Fibroblast of skin of back (primary cell): ENCODE measurements at places on chromosomes 6 and 20.

- no peak for DNase-seq
Observed at GRCh38 chr6:149960488-149960887, 3.3 kb upstream of the ULBP1 start.

DNA sequence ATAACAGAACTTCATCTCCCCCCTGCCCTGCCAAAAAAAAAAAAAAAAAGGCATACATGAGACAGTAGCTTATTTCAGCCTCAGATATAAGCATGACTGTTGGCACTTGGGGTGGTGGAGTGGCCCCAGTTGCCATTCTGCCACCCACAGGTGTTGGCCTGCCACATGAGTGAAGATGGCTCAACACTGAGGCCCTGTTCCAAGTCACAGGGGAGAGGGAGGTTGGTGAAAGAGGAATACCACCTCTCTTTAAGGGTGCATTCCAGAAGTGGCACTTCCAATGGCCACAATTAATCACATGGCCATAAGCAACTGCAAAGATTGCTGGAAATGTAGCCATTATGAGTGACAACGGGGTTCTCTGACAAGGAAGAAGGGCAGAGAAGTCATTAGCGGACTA is 61.9 kb upstream of the JARID2 start:
- DNase-seq, result no peak

- DNase-seq, result no peak
Observed at GRCh38 chr6:4908062-4908461, 95.8 kb downstream of the RPP40 start.

GRCh38 chr20:11035211-11035610 is 361.4 kb upstream of the JAG1 start:
- peak; percentile 37 for DNase-seq

- peak; percentile 91 for DNase-seq
Observed at GRCh38 chr20:13006825-13007224, 1.9 kb upstream of the SPTLC3 start.

GRCh38 chr6:158026901-158027589 is 45.4 kb downstream of the SYNJ2 start:
- DNase-seq, result no peak

GRCh38 chr20:2138396-2138795 is 36.8 kb downstream of the STK35 start:
- DNase-seq, result no peak

DNA sequence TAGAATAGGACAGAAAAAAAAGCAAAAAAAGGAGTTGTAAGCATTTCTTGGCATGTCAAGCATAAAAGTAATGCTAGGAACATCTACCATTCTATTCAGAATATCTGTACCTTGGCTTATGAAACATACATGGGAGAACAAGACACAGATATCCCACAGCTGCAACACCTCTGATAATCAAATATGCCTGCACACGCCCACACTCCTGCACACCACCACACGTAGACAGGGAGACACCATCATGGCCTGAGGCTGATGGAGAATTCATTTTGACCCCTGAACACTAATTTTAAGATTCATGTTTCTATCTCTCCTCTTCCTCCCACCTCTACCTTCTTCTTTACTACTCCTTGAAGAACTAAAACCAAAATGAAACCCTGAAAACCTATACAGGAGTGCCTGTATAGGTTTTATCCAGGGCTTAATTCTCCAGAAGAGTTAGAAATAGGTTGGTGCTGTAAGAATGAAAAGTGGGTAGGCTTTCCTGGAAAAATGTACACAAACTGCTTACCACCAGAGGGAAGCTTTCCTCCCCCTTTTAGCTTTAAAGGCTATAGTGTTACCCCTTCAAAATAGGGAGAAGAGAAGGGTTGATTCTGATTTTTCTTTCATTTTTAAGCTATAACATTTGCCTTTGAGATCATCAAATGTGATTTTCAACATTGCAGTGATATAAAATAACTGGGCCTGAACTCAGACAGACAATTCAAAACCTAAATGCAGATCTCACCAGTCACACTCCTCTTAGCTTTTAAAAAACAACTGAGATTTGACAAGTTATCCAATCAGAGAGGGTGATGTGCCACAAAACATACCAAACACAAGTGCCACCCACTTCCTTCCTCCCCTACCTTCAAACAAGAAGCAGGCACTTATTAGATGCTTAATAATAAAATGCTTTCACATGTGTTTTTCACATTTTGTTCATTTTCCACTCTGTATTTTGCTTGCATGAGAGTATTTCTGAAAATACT is 57.9 kb downstream of the ELOVL5 start:
- no peak for DNase-seq

GRCh38 chr20:49187330-49187850 is 744 bp downstream of the STAU1 start:
- no peak for DNase-seq

- no peak for DNase-seq
Observed at GRCh38 chr6:137095651-137096238, 51.0 kb upstream of the IL20RA start.

GRCh38 chr6:14765721-14766390 is 480.0 kb upstream of the JARID2 start:
- no peak for DNase-seq

GRCh38 chr6:33781131-33781975 is 7.6 kb downstream of the LEMD2 start:
- peak; percentile 77 for DNase-seq

- peak; percentile 70 for DNase-seq
Observed at GRCh38 chr6:21922086-21922485, 328.5 kb downstream of the SOX4 start.

DNA sequence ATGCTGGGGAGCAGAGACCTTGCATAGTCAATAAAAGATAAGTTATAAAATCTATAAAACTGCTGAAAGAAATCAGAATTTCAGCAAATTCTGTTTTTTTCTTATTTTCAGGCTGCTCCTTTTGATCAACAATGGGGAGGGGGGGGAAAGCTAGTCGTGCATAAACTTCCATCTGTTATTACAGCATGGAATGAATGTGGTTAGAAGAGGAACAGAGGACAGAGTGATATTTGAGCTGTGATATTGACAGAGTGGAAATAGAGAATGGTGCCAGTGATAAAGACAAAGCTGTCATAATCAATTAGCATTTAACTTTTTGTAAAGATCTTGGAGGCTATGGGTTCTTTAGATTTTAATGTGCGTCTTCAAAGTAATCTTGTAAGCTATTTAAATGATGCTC is 43.4 kb upstream of the QKI start:
- DNase-seq, result no peak

GRCh38 chr6:107355659-107356058 is 103.7 kb downstream of the PDSS2 start:
- no peak for DNase-seq

DNA sequence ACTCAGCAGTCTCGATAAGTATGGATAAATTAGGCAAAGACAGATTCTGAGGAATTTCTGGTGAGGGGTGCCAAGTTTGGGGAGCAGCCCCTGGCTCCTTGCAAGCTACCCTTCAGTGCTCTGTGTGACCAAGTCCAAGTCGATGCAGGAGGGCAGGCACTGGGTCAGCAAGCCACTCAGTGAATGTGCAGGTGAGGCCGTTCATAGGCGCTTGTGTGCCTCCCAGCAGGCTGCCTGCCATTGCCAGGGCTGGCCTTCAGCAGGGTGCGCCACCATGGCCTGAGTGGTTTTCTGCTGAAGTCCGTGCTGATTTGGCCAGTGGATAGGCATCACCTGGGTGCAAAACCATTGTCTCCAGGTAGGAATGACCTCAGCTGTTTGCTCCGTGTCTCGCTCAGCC is 3.3 kb upstream of the GNRH2 start:
- no peak for DNase-seq

GRCh38 chr20:19783966-19784401 is 25.9 kb downstream of the RIN2 start:
- peak; percentile 79 for DNase-seq

GRCh38 chr6:137530404-137530803 is 36.2 kb upstream of the OLIG3 start:
- no peak for DNase-seq

DNA sequence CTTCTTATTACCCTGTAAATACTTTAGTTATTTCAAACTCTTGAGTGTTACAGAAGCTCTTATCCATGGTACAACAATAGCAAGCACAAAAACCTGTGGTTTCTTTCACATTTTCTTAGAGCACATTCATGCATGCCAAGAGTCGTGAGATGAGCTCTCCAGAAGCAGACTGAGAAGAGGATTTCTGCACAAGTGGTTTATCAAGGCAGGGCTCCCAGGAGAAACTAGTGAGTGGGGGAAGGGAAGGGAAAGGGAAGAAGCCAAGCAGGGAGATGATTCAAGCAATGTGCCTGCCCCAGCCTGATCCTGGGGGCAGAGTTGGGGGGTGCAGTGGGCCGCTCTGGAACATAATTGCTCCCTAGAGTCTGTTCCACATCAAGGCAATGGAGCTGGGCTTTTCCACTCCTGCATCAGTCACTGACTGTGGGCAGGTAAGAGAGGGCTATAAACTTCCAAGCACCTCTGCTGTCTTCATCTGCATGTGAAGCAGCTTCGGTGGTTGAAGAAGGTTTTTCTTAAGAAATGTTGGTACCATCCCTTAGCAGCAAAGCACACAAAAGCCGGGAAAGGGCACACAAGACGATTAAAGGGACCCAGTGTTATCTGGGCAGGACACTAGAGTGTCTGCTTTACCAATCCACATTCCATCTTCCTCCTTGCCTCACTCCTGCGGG is 152.1 kb downstream of the PLCB4 start:
- peak; percentile 93 for DNase-seq

- peak; percentile 82 for DNase-seq
Observed at GRCh38 chr6:28542440-28543296, 17.0 kb downstream of the GPX5 start.

GRCh38 chr20:61499859-61500554 is 247.9 kb downstream of the CDH4 start:
- DNase-seq, result peak; percentile 17

- peak; percentile 37 for DNase-seq
Observed at GRCh38 chr20:8656335-8656734, 412.6 kb upstream of the PLCB4 start.

DNA sequence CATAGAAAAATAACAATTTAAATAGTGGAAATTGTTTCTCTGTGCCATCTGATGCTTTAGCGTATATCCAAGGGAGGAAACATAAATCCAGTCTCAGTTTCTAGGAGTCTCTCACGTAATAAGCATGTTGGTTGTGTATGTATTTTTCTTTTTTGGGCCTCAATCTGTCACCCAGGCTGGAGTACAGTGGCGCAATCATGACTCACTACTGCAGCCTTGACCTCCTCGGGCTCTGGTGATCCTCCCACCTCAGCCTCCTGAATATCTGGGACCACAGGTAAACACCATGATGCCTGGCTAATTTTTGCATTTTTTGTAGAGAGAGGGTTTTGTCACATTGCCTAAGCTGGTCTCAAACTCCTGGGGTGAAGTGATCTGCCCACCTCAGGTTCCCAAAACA is 78.6 kb upstream of the PLN start:
- no peak for DNase-seq

GRCh38 chr6:64330694-64331307 is 695.2 kb downstream of the PHF3 start:
- peak; percentile 60 for DNase-seq

- DNase-seq, result no peak
Observed at GRCh38 chr6:139625081-139625939, 250.9 kb upstream of the CITED2 start.

- no peak for DNase-seq
Observed at GRCh38 chr20:51284871-51285270, 257.6 kb downstream of the NFATC2 start.

GRCh38 chr6:13679996-13680395 is 31.6 kb downstream of the RANBP9 start:
- no peak for DNase-seq

GRCh38 chr20:44393608-44394451 is 38.3 kb downstream of the HNF4A start:
- no peak for DNase-seq
